IgD-negative memory B cell (primary cell): ENCODE measurements at places on chromosomes 3 and 15. TPM values are rescaled to one million over a fixed set of nuclear protein-coding genes. Genes with fewer than 3 reads are reported as not detected.

Gene DPPA2
- not detected for polyA plus RNA-seq

Gene CADM2
- polyA plus RNA-seq, result not detected

Gene TRPM1
- not detected for polyA plus RNA-seq

Gene WDR82
- 55.0 TPM for polyA plus RNA-seq

Gene ZMAT3
- 9.2 TPM for polyA plus RNA-seq

Gene TM6SF1
- polyA plus RNA-seq, result 0.29 TPM

Gene SLC27A2
- polyA plus RNA-seq, result 0.83 TPM

Gene CSTA
- not detected for polyA plus RNA-seq

Gene ACTR8
- polyA plus RNA-seq, result 21.0 TPM

Gene ANAPC13
- 70.0 TPM for polyA plus RNA-seq

Gene EFCAB12
- polyA plus RNA-seq, result 0.71 TPM

Gene CISH
- polyA plus RNA-seq, result 3.1 TPM

Gene PLIN1
- polyA plus RNA-seq, result not detected

Gene THPO
- polyA plus RNA-seq, result 0.14 TPM

Gene CCK
- not detected for polyA plus RNA-seq

Gene DNAH12
- not detected for polyA plus RNA-seq

Gene ZCWPW2
- 0.19 TPM for polyA plus RNA-seq

Gene EIF4E3
- 1.7 TPM for polyA plus RNA-seq

Gene TRH
- not detected for polyA plus RNA-seq

Gene KBTBD12
- not detected for polyA plus RNA-seq

Gene DAPK2
- 7.7 TPM for polyA plus RNA-seq

Gene TEX264
- polyA plus RNA-seq, result 100 TPM

Gene CHST13
- polyA plus RNA-seq, result not detected

Gene FBXW12
- polyA plus RNA-seq, result not detected
